ENCODE measurements at places on chromosomes 13 and 19.
A peak's percentile ranks its signal among the peaks of the same experiment; 100 is the strongest.

DNA sequence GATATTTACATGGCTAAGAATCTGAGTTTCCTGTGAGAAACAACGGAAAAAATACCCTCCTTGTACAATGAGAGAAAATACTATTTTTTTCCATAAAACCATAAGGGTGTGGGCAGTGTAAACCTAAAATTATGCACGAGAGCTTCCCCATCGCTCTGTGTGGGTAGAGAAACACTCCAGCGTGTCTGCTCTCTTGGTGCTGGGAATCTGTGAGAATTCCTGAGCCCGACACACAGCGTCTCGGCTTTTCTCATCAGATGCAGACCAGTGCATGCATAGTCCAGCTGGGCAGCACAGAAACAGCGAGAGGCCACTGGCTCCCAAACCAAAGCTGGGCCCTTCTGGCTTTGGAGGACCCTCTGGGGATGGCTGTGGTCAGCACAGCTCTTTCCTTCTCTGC, 12.0 kb downstream of the PLPP2 start:
- DNase-seq: no peak

GRCh38 chr13:23794267-23795161, 94.7 kb downstream of the MIPEP start:
- DNase-seq: no peak

- no peak for DNase-seq
Observed at GRCh38 chr13:21405309-21405708, 53.8 kb downstream of the ZDHHC20 start.

DNA sequence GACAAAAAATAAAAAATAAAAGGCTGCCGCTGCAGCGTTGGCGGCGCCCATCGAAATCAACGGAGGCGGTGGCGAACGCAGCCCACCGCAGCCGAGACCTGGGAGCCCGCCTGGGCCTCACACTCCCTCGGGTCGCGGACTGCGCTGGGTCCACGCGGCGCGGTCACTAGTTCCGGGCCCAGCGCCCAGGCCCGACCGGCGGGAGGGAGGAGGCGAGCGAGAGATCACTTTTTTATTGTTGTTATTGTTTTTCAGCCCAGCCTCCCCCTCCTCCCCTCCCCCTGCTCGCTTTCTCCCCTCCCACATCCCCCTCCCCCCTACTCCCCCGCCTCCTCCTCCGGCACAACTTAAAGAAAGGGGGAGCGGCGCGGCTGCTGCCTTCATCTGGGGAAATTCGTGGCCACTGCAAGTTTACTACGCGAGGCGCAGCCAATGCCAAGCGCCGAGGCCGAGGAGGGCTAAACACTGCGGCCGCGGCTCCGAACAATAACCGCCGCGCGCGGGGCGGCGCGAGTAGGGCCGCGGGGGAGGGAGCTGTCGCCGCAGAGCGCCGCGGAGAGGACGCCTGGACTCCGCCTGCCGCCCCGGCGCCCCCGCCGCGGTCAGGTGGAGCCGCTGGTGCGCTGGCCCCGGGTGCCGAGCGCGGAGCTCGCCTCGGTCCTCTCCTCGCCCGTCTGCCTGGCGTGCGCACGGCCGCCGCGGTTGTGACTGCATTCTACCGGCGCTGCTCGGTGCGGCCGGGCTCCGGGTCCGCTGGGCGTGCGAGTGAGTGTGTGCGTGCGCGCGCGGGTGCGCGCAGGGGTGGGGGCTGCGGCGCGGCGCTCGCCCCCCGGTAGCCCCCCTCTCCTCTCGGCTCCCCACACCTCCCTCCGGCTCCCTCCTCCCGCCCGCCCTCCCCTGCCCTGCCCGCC, 505 bp upstream of the ZIC2 start:
- no peak for DNase-seq

DNA sequence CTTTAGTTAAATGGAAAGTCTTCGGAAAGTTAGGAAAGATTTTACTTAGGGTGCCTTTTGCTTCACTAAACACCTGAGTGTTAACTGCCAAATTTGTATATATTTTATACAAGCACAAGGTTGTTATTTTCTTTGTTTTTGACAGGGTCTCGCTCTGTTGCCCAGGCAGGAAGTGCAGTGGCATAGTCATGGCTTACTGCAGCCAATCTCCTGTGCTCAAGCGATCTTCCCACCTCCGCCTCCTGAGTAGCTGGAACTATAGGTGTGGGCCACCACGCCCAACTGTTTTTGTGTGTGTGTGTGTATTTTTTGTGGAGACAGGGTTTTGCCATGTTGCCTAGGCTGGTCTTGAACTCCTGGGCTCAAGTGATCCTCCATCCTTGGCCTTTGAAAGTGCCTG, 16.2 kb downstream of the KCTD4 start:
- DNase-seq: no peak

DNA sequence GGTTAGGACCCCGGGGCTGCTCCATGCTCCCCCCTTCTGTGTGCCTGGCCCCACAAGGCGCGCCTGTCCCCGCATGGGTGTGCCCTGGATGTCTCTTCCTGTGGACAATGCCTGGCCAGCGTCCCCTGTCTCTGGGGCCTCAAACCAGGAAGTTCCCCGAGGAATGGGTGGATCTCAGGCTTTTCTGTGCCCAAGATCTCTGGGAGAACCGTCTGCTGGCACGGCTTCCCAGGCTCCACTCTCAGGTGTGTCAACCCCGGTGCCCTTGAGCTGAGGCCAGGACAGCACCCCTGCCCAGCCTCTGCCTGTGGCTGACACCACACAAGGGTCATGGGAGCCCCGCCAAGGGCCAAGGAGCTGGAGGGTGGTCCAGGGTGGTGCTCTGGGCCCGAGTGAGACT, 15.7 kb downstream of the ZNF444 start:
- DNase-seq: no peak

DNA sequence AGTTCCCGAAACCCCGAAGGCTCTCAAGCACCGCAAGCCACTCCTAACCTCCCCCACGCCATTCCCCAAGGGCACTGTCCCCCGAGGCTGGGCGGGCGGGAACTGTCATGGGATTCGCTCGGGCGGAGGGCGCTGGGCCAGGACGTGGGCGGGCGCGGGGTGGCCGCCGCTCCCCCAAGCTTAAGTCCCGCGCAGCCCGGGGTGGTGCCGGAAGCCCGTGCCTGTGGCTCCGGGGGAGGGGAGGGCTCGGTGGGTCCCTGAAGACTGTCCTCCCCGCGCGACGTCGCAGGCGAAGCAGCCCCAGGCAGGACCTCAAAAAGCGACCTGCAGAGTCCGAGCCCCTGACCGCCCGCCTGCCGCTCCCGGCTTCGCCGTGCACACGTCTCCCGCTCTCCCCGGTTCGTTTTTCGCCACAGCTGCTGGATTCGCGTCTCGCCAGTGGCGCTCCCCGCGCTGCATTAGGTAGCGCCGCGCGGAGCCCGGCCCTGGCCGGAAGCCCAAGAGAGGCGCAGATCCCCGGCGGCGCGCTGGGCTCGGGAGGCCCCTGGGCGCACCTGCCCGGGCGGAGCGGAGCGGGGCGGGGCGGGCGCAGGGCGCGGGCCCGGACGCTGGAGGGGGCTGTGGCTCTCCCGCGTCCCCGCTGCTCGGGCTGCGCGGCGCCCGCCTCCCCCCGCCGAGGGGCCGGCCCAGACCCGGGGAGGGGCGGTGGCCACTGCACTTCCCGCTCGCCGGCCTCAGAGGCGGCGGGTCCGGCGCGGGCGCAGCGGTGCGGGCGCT, at the start of gene FARP1:
TSS of gene FARP1 (plus strand) at position 715 of the 777 bp plus-strand sequence. CDS start 70,149 bp downstream, outside the sequence.
- peak; percentile 69 for DNase-seq

- no peak for DNase-seq
Observed at GRCh38 chr13:37510441-37510840, 88.1 kb downstream of the POSTN start.
